Astrocyte (in vitro differentiated cells and primary cell): ENCODE measurements at places on chromosomes 11 and 22.

DNA sequence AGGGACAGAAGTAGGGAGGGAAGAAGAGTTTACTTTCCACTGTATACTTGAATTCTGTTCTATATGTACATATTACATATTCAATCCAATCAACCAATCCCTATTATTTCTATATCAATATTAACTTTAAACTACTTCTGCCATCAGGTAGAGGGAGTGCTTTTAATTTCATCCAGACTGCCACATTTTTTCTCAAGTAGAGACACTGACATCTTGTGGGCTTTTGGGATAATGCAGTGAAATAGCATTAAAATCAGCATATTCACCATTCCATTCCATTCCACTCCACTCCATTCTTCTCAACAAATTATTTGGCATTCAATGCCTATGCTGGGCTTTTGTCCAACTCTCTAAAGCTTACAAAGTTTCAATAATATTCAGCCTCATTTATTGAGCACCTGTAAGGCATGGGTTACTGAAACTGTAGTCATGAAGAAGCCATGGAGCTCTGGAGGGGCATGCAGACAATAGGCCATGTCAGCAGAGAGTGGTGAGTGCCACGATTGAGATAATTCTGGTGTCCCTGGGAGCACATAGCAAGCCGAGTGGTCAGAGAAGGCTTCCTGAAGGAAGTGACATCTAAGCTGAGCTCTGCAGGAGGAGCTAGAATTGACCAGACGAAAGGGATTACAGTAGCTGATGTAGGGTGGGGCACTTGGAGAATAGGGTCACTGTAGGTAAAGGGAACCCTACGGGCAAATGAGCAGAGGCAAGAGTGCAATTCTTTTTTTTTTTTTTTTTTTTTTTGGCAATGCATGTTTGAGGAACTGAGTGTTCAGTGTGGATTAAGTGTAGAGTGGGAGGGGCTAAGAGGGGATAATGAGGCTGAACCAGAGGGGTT lies 12.8 kb upstream of the CLPB start:
- H3K27ac ChIP-seq = no peak overlapping the region
- no peaks in the 10 kb centered on the region for H3K4me1 ChIP-seq
- H3K27me3 ChIP-seq = peaks cover 6% of the 10 kb centered on the region
- DNase-seq = peak; percentile 59

GRCh38 chr11:65279741-65280440 lies 18.1 kb downstream of the POLA2 start:
- peaks cover 21% of the 10 kb centered on the region for H3K36me3 ChIP-seq
- H3K4me1 ChIP-seq = peaks cover 46% of the 10 kb centered on the region
- no peaks in the 10 kb centered on the region for H3K27me3 ChIP-seq
- DNase-seq = peak; percentile 98

GRCh38 chr11:31045335-31045734 lies 324.2 kb downstream of the DCDC1 start:
- no peak overlapping the region for H3K27ac ChIP-seq
- H3K4me1 ChIP-seq = no peaks in the 10 kb centered on the region
- H3K36me3 ChIP-seq = no peaks in the 10 kb centered on the region
- DNase-seq = no peak

DNA sequence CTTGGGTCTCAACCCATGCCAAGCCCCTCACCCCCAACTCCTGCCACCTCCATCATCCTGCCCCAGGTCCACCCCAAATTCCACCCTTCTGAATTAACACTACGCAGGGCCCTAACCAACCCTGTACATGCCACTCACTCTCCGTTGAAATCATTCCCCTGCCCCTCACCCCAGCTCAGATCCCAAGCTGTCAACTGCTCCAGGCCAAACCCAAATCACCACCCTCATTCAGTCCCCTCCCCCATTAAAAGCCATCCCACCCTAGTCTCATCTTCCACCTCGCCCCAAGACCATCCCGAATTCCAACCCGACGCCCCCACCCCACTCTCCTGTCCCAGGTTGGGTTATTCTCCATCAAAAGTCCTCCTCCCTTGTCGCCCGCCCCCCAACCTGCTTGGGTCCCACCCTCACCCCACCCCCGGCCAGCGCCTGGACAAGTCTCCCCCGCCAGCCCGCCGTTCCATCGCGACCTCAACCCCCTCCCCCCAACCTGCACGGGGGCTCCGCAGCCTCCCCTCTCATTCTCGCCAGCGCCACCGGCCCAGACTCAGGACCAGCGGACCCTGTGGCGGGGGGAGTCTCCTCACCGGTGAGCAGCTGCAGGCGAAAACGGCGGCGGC lies 466 bp downstream of the FAM168A start:
- DNase-seq = no peak
- peaks cover 11% of the 10 kb centered on the region for H3K4me1 ChIP-seq
- peak overlapping the region; percentile 85 for H3K27ac ChIP-seq
- no peaks in the 10 kb centered on the region for H3K27me3 ChIP-seq

DNA sequence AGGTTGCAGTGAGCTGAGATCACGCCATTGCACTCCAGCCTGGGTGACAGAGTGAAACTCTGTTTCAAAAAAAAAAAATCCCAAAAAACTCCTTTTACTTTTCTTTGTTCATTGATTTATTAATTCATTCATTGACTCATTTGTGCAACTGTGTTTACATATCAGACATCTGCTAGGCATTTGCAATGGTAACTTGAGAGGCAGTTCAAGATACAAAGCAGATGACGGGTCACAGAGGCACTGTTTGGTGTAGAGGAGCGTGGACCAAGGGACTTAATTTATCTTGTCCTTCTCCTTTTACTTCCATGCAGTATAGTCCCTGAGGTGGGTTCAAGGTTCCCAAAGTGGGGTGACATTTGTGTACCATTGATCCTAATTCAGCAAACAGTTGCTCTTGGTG lies 71.4 kb downstream of the KIAA1671 start:
- no peak overlapping the region for H3K27ac ChIP-seq
- no peak for DNase-seq
- no peaks in the 10 kb centered on the region for H3K36me3 ChIP-seq
- peaks cover 7% of the 10 kb centered on the region for H3K4me1 ChIP-seq
